ENCODE measurements at places on chromosomes 13 and 19. TPM values are rescaled to one million over a fixed set of nuclear protein-coding genes. Genes with fewer than 3 reads are reported as not detected.

The CBY2 gene
- not detected for total RNA-seq

The CCL25 gene
- not detected for total RNA-seq

DNA sequence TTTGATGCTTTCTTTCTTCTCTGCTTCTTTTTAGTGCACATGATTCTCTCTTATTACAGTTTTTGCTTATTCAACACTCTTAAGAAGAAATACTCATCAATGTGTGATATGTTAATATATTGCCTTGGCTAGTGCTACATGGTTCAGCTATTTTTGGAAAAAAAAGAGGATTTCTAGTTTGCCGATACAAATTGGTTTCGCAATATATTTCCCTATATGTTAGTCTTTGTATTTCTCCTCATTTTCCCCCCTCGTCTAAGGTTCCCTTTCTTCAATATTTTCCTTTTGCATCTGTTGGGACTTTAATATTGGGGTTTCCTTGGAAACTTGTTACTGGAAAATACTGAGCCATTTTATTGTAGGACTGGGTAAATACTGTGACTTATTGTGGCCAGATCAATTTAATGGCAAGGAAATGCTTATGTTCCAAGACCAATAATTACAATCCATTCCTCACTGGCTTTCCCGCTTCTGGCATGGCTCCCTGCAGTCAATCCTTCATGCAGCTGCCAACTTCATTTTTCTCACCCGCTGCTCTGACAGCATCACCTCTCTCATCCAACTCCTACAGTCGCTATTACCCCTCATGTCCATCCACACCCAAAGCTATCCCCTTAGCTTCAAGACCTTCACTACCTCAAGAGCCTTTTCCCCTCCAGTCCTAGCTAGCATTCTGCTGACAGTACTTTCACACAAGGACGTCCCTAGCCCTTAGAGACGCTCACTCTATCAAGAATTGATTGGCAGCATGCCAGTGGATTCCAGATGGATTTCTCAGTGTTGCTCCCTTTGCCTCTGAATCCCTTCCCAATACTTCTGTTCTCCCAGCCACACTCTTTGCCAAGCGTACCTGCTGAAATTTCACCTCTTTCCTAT lies 280.1 kb upstream of the TMTC4 start:
- DNase-seq = no peak

- DNase-seq = no peak
These were observed 64.8 kb upstream of the GPR183 start for GRCh38 chr13:99371956-99372355.

DNA sequence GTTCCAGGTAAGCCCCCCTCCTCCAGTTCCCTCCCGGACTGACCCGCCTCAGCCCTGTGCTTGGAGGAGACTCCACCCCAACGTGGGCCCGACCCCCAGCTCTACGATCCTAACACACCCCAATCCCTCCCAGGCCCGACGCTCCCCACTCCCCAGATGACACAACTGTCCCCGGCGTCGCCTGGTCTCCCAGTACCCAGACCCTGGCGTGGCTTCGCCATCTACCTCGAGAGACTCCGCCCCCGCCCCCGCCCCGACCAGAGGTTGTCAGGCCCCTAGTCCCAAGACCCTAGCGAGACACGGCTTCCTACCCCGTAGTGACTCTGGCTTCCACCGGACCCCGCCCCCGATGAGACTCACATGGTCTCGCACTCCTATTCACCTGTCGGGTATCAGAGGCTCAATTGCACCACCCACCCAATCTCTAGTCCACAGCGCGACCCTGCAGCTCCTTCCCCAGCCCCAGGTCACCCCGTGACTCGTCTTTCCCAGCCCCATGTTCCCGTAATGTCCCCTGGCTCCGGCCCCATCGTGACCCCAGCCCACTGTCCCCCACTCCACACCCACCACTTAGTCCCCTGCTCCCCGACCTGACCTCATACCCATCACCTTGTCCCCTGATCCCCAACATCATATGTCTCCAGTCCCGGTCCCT lies 2.9 kb downstream of the CD37 start:
- DNase-seq = no peak

DNA sequence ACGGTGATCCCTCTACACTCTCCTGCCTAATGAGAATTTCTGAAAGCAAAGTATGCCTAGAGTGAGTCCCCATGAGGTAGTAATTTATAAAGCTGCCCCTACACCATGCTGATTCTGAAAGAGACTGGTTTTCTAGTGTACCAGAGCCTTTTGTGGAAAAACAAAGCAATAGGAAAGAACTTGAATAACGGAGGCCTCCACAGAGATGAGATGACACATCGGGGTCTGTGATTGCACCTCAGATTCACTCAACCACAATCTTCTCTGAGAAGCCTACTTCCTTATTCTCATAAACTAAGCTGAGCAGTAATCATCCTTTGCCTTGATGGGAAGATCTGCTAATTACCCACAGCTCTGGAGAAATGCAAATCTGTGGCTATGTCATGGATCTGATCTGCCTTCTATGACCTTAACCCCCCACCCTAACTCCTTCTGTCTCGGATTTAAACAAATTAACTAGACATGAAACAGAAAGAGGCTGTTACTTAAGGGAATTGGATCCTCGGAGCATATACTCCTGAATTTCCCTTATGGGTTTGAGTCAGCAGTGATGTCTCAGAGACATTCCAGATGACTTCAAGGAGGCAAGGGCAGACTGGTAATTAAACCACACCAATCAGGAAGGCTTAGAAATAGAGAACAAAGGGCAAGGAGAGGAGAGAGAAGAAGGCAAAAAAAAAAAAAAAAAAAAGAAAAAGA lies 128.0 kb downstream of the DCT start:
- DNase-seq = no peak

The MKNK2 gene
- 113 TPM for total RNA-seq

DNA sequence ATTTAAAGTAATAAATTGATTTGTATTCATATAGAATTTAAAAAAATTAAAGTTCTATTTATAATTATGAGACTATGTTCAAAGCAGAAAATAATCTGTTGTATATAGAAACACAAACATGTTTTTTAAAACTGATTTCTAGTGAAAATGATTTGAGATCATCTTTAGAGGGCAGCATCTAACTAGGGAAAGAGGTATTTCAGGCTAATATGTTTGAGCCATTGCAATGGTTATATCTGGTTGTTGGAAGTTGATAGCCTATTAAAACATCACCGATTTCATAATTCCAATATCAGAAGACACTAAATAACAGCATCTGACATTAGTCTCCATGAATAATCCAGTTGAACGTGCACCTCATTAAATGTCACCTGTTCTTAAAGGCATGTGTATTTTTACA lies 79.8 kb upstream of the SLITRK6 start:
- no peak for DNase-seq

GRCh38 chr13:72168126-72168855 lies 301.3 kb upstream of the DACH1 start:
- DNase-seq = no peak

The CYP2F1 gene
- not detected for total RNA-seq

DNA sequence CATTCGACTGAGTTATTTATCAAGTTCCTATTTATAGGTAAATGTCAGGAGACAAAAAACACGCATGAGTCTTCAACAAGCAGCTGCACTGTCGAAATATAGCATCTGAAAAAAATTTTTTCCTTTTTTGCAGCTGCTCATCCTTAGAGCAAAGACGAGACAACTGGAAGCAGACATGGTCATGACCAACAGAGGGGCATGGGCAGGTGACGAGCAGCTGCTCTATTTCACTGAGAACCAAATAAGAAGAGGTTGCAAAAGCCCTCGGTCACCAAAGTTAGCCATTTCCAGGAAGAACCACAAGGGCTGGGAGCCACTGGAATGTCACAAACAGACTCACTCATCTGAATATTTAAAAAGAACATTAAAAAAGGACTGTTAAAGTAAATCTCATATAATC lies 22.2 kb downstream of the SOHLH2 start:
- no peak for DNase-seq

The ZNF442 gene
- 0.48 TPM for total RNA-seq

The ZIM2 gene
- total RNA-seq = not detected

- DNase-seq = no peak
These were observed 13.2 kb downstream of the DNAJC15 start for GRCh38 chr13:43036351-43037250.

The KLK15 gene
- total RNA-seq = not detected

DNA sequence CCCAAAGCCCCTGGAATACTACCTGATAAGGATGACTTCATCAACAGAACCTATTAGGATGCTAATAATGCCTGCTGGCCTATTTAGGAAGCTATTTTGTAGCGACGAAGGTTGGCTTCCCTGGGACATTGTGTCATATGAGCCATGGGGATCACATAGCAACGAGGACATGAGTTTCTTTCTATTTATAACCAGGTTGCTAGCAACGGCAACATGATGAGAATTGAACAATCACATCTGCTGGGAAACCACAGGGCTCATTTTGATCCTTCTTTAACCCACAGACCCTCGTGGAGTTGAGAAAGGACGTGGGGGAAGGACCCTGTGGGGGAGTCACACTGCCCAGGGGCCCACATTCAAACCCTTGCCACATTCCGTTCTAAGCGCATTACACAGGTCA lies 172.2 kb downstream of the COL4A1 start:
- DNase-seq = no peak

The PPP2R1A gene
- total RNA-seq = 337 TPM

The SMIM17 gene
- 1.2 TPM for total RNA-seq

GRCh38 chr13:82947683-82948082 lies 934.6 kb downstream of the SLITRK1 start:
- DNase-seq = no peak

DNA sequence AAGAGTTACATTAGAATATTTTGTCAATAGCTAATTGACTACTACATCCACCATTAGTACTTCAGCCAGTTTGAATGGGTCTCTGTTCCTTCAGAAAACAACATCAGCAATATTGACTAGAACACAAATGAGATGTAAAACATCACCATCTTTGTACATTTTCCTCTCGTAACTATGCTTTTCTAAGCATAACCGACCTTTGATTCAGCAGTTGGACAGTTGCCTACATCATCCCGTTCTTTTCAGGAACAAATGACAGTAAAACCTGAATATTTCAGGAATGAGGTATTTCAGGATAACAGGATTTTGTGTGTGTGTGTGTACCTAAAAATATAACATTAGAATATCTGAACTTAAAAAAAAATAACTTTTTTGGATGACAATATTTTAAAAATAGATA lies 60.9 kb downstream of the STARD13 start:
- no peak for DNase-seq

The KLK6 gene
- not detected for total RNA-seq

The PSG3 gene
- total RNA-seq = 0.29 TPM

DNA sequence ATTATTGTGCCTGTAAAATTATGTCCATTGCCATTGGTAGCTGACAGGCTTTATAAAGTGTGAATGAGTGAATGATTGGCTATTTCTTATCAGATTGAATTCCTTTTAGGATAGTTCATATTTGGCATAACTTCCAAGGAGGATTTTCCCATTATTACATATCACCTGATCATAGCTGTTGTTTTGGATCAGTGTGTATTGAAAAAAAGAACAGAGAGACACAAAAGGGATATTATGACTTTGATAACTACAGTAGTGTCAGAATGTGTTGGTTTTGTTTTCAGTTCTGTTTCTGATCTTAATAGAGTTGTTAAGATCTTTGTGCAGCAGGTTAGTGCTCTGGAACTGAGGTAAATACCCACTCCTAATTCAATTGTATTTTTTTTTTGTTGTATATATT lies 103.8 kb downstream of the LRCH1 start:
- DNase-seq = no peak

All from glomerular endothelial cell (primary cell).